Endothelial cell (in vitro differentiated cells): ENCODE measurements at places on chromosomes 2 and 18. TPM values are rescaled to one million over a fixed set of nuclear protein-coding genes. Genes with fewer than 3 reads are reported as not detected.

DNA sequence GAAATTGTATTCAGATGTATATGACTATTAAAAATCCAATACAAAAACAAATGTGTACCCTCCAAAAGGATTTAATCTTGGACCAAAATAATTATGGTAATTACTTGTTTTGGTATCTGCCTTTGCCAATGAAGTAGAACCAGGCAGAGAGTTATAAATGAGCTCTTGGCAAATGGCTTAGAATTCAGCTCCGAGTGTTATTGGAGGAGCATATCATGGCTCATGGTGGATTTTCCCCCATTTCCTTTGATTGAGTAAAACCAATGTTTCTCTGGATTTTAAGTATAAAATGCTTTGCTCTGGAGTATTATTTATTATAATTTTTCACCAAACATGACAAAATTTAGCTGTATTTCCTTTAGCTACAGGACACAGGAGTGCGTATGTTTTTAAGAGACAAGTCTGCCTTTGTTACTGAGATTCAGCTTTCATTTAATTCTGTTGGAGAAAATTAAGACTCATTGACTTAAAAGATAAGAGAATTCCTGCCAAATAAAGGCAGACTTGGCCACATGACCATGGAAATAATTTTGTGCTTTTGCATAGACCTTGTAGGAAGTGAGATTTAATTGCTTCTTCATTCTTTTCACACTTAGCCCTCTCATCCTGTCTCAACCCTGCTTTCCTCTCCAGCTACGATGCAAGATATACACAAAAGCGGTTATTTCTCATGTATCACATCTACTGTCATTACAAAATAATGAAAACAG lies 281.0 kb upstream of the SOX11 start:
- H3K36me3 ChIP-seq = no peaks in the 10 kb centered on the region
- H3K27me3 ChIP-seq = no peaks in the 10 kb centered on the region
- no peak overlapping the region for H3K4me3 ChIP-seq
- no peak for DNase-seq
- H3K4me1 ChIP-seq = no peaks in the 10 kb centered on the region

- no peak for DNase-seq
- H3K27ac ChIP-seq = no peak overlapping the region
- H3K36me3 ChIP-seq = no peaks in the 10 kb centered on the region
- no peaks in the 10 kb centered on the region for H3K27me3 ChIP-seq
Observed at GRCh38 chr2:82879803-82880202, 1579.3 kb downstream of the SUCLG1 start.

SLC8A1 gene
- total RNA-seq = 0.80 TPM

DNA sequence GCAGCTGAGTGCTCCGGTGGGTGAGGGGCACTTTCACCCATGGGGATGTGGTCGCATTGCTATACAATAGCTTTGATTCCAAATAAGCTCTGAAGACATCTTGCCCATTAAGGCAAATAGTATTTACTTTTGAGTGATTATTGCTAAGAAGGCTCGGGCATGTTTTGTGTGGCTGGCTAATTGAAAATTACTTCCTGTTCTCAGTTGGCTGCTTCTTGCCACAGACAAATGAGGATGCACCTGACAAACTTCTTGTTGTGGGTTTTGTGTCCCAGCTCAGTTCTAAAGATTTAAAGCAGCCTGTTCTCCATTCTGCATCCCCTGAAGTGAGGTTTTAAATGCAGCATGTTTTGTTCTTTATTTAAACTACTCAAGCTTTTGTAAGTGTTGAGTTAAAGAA lies 88.3 kb downstream of the KCNS3 start:
- H3K27ac ChIP-seq = no peak overlapping the region
- no peak for DNase-seq
- peaks cover 8% of the 10 kb centered on the region for H3K36me3 ChIP-seq

DNA sequence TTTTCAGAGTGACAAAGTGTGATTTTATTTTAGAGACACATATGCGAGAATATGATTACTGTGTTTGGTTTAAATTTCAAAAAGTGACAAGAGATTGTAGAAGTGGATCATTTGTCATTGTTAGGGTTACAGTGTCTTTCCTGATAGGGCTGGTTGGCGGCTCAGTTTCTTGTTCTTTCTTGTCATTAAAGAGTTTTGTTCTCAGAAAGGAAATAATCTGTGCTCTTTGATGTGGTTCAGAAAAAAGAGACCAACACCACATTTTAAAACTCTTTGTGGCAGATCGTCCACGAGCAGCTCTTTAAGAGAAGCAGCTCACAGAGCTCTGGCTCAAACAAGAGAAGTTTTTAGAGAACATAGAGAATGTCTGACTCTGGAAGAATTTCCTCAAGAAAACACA lies 45.6 kb upstream of the ZNF532 start:
- no peak for DNase-seq
- H3K36me3 ChIP-seq = no peaks in the 10 kb centered on the region
- H3K4me3 ChIP-seq = no peak overlapping the region
- no peaks in the 10 kb centered on the region for H3K27me3 ChIP-seq
- no peaks in the 10 kb centered on the region for H3K4me1 ChIP-seq

POTEC gene
- total RNA-seq = not detected

MC4R gene
- total RNA-seq = not detected

- no peaks in the 10 kb centered on the region for H3K4me1 ChIP-seq
- H3K4me3 ChIP-seq = no peak overlapping the region
- no peak overlapping the region for H3K27ac ChIP-seq
Observed at GRCh38 chr2:203983064-203983715, 46.6 kb downstream of the ICOS start.

ANKRD53 gene
- total RNA-seq = 0.56 TPM

- H3K27ac ChIP-seq = no peak overlapping the region
- H3K27me3 ChIP-seq = peaks cover 7% of the 10 kb centered on the region
- no peak overlapping the region for H3K4me3 ChIP-seq
- H3K4me1 ChIP-seq = peaks cover 16% of the 10 kb centered on the region
- DNase-seq = no peak
Observed at GRCh38 chr2:11074246-11074820, 80.9 kb upstream of the SLC66A3 start.

DNA sequence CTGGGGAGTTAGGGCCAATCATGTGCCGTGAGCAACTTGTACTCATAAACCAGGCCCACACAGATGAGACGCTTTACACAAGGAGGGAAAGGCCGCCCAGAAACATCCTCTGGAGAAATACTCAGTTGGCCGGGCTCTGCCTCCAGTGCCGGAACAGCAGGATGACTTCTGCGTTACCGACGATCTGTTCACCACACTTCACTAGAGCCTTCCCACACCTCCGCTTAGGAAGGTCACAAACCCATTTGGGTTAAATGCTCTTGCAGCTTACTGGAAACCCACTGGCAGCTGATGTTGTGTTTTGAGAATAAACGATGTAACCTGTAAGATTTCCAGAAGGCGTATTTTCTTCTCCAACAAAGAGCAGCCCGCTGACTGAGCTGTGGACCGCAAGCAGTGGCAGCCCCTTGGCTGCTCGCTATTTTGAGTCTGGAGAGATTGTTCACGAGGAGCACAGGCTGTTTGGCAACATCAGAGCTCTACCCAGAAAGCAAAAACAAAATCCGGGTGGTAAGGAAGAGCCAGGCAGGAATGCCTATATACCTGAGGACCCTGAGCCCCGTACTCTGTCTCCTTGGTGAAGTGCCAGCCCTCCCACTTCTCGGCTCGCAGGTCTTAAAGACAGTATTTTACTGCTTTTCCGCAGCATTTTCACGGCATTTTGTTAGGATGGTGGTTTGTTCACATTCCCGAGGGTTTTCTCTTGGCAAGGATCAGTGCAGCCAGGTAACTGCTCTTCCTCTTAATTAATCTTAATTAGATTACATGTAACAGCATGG lies 44.0 kb downstream of the COLEC12 start:
- H3K36me3 ChIP-seq = peaks cover 30% of the 10 kb centered on the region
- peaks cover 22% of the 10 kb centered on the region for H3K4me1 ChIP-seq
- DNase-seq = no peak
- peak overlapping the region; percentile 59 for H3K27ac ChIP-seq
- peaks cover 4% of the 10 kb centered on the region for H3K27me3 ChIP-seq
- H3K4me3 ChIP-seq = peak overlapping the region; percentile 34

LIMS2 gene
- 3.8 TPM for total RNA-seq

- H3K4me1 ChIP-seq = peaks cover 2% of the 10 kb centered on the region
- DNase-seq = no peak
- no peak overlapping the region for H3K4me3 ChIP-seq
- no peak overlapping the region for H3K27ac ChIP-seq
Observed at GRCh38 chr2:177031438-177032180, 181.0 kb upstream of the HNRNPA3 start.

DNA sequence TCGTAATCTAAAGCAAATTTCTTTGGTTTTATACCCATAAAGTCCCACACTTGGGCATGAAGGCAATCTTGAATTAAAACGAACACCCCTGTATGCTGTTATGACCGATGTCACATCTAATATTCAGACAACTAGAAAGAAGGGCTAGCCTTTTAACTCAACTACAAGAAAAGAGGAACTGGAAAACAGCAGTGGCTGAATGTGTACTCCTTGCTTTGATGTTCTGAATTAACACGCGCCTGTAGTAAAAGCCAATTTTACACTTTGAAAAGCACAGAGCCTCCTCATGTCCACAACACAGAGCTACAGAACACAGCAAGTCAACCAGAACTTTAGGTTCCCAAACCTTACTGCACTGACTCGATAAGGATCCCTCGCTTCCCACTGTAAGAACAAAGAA lies 147.6 kb downstream of the HDAC4 start:
- peaks cover 6% of the 10 kb centered on the region for H3K4me1 ChIP-seq
- DNase-seq = no peak
- H3K36me3 ChIP-seq = no peaks in the 10 kb centered on the region
- H3K27ac ChIP-seq = no peak overlapping the region
- H3K27me3 ChIP-seq = peaks cover 2% of the 10 kb centered on the region
- H3K4me3 ChIP-seq = no peak overlapping the region

- H3K27ac ChIP-seq = no peak overlapping the region
- DNase-seq = no peak
- peaks cover 3% of the 10 kb centered on the region for H3K4me1 ChIP-seq
- H3K4me3 ChIP-seq = no peak overlapping the region
- no peaks in the 10 kb centered on the region for H3K36me3 ChIP-seq
Observed at GRCh38 chr2:194842871-194843270, 814.2 kb upstream of the SLC39A10 start.

- DNase-seq = no peak
- no peaks in the 10 kb centered on the region for H3K36me3 ChIP-seq
- H3K4me3 ChIP-seq = no peak overlapping the region
- no peak overlapping the region for H3K27ac ChIP-seq
Observed at GRCh38 chr2:183564726-183565125, 440.5 kb downstream of the NUP35 start.

PID1 gene
- total RNA-seq = not detected

DNA sequence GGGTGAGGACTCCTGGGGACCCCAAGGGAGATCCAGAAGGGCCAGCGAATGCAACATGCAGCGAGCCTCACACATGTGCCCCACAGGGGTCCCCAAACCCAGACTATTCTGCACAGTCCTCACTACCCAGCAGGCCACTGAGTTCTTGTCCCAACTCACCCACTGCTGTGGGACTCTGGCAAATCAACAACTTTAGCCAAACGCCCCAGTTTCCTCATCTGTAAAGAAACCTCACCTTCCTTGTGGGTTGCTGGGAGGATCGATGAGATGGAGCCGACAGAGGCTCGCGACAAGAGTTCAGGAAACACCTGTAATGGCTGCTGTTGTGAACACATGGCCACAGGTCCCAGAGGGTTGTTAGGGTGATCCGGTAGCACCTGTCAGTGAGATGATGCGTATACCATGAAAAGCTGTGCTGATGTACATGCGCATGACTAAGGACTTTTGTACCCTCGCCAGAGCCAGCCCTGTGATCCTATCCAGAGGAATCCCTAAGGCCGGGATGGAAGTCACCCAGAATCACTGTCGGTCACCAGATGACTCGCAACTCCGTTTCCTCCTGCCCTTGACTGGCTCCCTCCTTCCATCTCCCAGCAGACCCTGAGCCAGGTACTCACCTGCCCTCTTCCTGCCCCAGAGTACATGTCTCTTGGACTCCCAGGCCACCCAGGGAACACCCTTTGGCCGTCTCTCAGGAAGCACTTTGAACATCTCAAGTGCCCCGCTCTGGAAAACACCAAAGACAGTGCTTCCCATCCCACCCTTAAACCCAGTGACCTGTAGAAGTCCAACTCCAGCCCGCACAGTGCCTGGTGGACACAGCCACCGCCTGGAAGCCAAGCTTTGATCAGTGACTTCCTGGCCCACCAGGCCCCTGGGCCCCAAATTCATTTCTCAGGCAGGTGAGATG lies 103.3 kb upstream of the ID2 start:
- H3K36me3 ChIP-seq = no peaks in the 10 kb centered on the region
- H3K4me1 ChIP-seq = peaks cover 11% of the 10 kb centered on the region
- H3K27me3 ChIP-seq = peaks cover 8% of the 10 kb centered on the region
- H3K27ac ChIP-seq = no peak overlapping the region
- H3K4me3 ChIP-seq = no peak overlapping the region

GRCh38 chr2:20438334-20439192 lies 8.3 kb upstream of the RHOB start:
- peaks cover 3% of the 10 kb centered on the region for H3K27me3 ChIP-seq
- DNase-seq = no peak
- H3K27ac ChIP-seq = no peak overlapping the region
- H3K4me1 ChIP-seq = peaks cover 9% of the 10 kb centered on the region

- no peaks in the 10 kb centered on the region for H3K4me1 ChIP-seq
- H3K4me3 ChIP-seq = no peak overlapping the region
- no peaks in the 10 kb centered on the region for H3K36me3 ChIP-seq
Observed at GRCh38 chr18:43751203-43751602, 473.9 kb upstream of the SYT4 start.

DNA sequence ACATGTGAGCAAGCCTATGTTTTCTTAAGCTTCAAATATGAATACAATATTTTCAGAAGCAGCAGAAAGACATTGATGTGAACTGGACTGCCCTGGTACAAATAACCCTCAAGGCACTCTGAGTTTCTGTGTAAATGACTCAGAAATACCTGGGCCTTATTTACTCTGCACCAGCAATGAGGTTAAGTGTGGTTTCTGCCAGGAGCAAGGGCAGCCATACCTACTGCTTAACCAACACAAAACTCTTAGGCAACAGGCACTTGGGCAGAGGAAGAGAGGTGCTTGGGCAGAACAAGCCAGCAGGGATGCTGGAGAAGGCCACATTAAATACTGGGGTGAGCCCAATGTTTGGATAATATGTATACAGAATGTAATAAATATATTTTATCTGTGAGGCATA lies 29.4 kb upstream of the ARL5A start:
- no peaks in the 10 kb centered on the region for H3K36me3 ChIP-seq
- no peaks in the 10 kb centered on the region for H3K4me1 ChIP-seq
- no peak overlapping the region for H3K4me3 ChIP-seq

DNA sequence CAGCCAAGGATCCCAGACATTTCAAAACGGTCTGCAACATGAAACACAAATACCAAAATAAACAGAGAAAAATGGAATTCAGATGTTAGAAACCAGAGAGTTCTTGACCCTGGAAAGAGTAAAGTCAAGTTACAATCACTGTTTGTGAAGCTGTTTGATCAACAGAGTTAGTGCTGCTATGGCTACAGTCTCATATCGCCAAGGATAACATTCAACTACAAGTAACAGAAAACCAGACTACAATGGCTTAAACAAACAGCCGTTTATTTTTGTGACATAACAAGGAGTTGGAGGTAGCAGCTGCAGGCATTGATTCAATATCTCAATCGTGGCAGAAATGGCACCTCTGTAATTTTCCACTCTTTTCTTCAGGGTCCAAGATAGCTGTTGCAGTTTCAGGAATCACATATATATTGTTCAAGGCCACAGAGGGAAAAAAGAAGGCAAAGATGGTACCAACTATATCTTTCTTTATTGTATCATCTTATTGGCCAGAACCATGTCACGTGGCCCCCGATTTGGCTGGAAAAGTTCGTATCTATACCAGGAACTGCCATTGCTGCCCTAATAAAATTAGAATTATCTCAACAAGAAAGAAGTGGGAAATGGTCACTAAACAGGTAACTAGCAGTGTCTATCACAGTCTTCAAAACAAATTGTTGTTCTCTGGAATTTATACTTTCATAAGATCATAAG lies 17.7 kb upstream of the HNRNPLL start:
- no peak overlapping the region for H3K4me3 ChIP-seq
- H3K27me3 ChIP-seq = no peaks in the 10 kb centered on the region
- no peak for DNase-seq
- H3K4me1 ChIP-seq = no peaks in the 10 kb centered on the region
- H3K36me3 ChIP-seq = no peaks in the 10 kb centered on the region
- H3K27ac ChIP-seq = no peak overlapping the region
